Stimulated activated CD4-positive, alpha-beta T cell treated with anti-CD3 and anti-CD28 coated beads, Interleukin-12 subunit alpha, Interleukin-12 subunit beta, amount 100 ng/mL, for 24 hours (primary cell): ENCODE measurements at places on chromosomes 16 and 17.

DNA sequence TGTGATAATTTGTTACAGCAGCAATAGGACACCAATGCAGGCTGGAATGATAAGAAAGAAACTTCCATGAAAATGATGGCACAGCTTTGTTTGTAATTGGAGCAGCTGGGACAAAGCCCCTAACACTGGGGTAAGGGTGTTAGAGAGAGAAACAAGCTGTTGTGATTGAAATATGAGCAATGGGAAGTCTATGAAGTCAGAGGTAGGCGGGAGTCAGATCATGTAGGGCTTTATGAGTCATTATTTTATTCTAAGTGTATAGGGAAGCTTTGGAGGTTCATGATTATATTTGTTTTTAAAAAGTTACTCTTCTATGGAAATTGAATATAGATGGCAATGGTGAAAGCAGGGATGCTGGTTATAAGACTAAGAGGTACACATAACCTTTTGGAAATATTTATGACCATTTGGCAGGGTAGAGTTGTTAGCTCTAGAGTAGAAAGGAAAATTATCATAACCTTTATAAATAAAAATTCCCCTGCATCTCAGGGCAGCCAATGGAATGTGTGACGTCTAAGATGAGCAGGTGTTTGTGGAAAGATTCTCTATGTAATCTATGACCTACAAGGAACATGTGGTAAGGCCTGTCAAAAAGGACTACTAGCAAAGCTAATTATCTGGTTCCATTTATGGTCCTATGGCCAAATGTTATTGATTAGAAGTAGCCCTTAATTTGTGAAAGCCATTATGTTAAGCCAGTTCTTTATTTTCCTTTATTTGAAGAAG is 85.6 kb downstream of the KCNJ2 start:
- DNase-seq = no peak

DNA sequence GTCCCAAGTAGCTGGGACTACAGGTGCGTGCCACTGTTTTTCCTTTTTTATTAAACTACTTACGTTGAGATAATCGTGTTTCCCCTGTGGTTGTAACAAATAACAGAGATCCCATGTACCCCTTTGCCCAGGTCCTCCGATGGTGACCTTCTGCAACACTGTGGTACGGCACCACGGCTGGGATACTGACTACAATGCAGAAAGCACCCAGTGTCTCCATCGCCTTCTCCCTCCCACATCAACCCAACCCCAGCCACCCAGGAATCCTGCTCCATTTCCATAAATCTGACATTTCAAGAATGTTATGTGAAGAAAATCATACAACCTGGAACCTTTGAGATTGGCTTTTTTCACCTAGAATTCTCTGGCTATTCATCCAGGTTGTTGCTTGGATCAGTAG is 22.1 kb downstream of the MPRIP start:
- no peak for DNase-seq

GRCh38 chr16:10103700-10104099 is 78.5 kb downstream of the GRIN2A start:
- DNase-seq = no peak

GRCh38 chr17:73610331-73610911 is 33.8 kb downstream of the SDK2 start:
- no peak for DNase-seq

- no peak for DNase-seq
These were observed 1.4 kb downstream of the TEN1 start for GRCh38 chr17:75980188-75981018.

GRCh38 chr16:77306075-77306474 is 106.9 kb downstream of the SYCE1L start:
- DNase-seq = no peak

GRCh38 chr16:71424626-71425025 is 17.2 kb downstream of the TLE7 start:
- no peak for DNase-seq
